ENCODE measurements at places on chromosomes 2 and 18. TPM values are rescaled to one million over a fixed set of nuclear protein-coding genes. Genes with fewer than 3 reads are reported as not detected.

Gene SP140L
- total RNA-seq: 25.4 TPM

Gene TLX2
- 0.46 TPM for total RNA-seq

Gene FSHR
- total RNA-seq: not detected

Gene SERPINB5
- not detected for total RNA-seq

Gene SLC9A4
- 0.06 TPM for total RNA-seq

Gene ZCCHC2
- 1.7 TPM for total RNA-seq

Gene UGT1A8
- total RNA-seq: not detected

Gene GCG
- 0.17 TPM for total RNA-seq

Gene TUBB8B
- not detected for total RNA-seq

Gene ADCYAP1
- not detected for total RNA-seq

Gene ZBTB14
- 11.7 TPM for total RNA-seq

Gene PLCD4
- 6.6 TPM for total RNA-seq

Gene KYNU
- total RNA-seq: 1.5 TPM

Gene NPPC
- total RNA-seq: not detected

Gene FTCDNL1
- 0.75 TPM for total RNA-seq

Gene SERPINB13
- not detected for total RNA-seq

Gene CPO
- total RNA-seq: not detected

Gene KCNG2
- total RNA-seq: 0.13 TPM

Gene EFEMP1
- total RNA-seq: 52.5 TPM

Gene IRS1
- total RNA-seq: 28.5 TPM

Gene ZNF2
- 5.5 TPM for total RNA-seq

Gene OSR1
- total RNA-seq: 8.6 TPM

Gene PIGN
- 22.4 TPM for total RNA-seq

Gene ACTG2
- 2.3 TPM for total RNA-seq

Gene MC4R
- total RNA-seq: not detected

Gene MAP3K19
- total RNA-seq: not detected

Gene DSG2
- under 0.01 TPM for total RNA-seq

Gene RGPD4
- not detected for total RNA-seq

Gene ARID5A
- total RNA-seq: 11.7 TPM

Gene SNORC
- total RNA-seq: 0.32 TPM

Gene NCK2
- 23.0 TPM for total RNA-seq

Gene ITPRIPL1
- total RNA-seq: 0.83 TPM

Gene PLGLB2
- total RNA-seq: 1.2 TPM

Gene C1GALT1C1L
- not detected for total RNA-seq

Gene THADA
- 20.2 TPM for total RNA-seq

Gene KCTD1
- 9.9 TPM for total RNA-seq

Gene ACVR1C
- 0.83 TPM for total RNA-seq

Gene ALPP
- not detected for total RNA-seq

Gene TNFRSF11A
- 0.06 TPM for total RNA-seq

Gene EVX2
- not detected for total RNA-seq

Gene CPS1
- total RNA-seq: 30.8 TPM

Gene UGT1A10
- total RNA-seq: not detected

Gene SLC38A11
- not detected for total RNA-seq

Gene CHAC2
- total RNA-seq: 20.1 TPM

Measured in LHCN-M2 (cell line).